HepG2 (cell line): ENCODE measurements at places on chromosomes 5 and 9. TPM values are rescaled to one million over a fixed set of nuclear protein-coding genes. Genes with fewer than 3 reads are reported as not detected.
A peak's percentile ranks its signal among the peaks of the same experiment; 100 is the strongest.

DNA sequence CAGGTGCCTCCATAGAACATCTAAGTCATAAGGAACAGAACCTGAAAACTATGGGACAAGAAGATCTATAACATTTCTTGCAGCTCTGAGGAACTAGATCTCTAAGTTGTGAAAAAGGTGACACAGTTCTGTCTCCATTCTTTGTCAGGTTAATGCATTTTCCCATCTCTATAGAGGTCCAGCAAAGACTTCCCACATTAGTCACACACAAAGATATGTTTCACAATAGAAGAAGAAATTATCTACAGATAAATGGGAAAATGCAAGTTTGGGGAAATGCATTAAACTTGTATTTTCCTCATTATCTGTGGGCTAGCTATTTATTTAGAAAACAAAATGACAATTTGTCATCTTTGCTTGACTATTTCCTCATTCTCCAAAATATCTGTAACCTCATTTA, 458.6 kb upstream of the PAPPA start:
- H3K27me3 ChIP-seq = no peaks in the 10 kb centered on the region
- no peaks in the 10 kb centered on the region for H3K36me3 ChIP-seq
- H3K4me3 ChIP-seq = no peak overlapping the region
- no peak for DNase-seq

Gene SCGB3A2
- not detected in 2 replicates for total RNA-seq

Gene SOX30
- not detected in 2 replicates for total RNA-seq

GRCh38 chr5:2018390-2018724, 135.6 kb upstream of the IRX4 start:
- H3K27me3 ChIP-seq = peaks cover 28% of the 10 kb centered on the region; the same call in 2 of the 3 replicates
- no peaks in the 10 kb centered on the region for H3K36me3 ChIP-seq
- DNase-seq = no peak
- no peak overlapping the region for H3K4me3 ChIP-seq

Gene RARS1
- total RNA-seq = 170 and 234 TPM in 2 replicates

Gene IFNA7
- not detected in 2 replicates for total RNA-seq

DNA sequence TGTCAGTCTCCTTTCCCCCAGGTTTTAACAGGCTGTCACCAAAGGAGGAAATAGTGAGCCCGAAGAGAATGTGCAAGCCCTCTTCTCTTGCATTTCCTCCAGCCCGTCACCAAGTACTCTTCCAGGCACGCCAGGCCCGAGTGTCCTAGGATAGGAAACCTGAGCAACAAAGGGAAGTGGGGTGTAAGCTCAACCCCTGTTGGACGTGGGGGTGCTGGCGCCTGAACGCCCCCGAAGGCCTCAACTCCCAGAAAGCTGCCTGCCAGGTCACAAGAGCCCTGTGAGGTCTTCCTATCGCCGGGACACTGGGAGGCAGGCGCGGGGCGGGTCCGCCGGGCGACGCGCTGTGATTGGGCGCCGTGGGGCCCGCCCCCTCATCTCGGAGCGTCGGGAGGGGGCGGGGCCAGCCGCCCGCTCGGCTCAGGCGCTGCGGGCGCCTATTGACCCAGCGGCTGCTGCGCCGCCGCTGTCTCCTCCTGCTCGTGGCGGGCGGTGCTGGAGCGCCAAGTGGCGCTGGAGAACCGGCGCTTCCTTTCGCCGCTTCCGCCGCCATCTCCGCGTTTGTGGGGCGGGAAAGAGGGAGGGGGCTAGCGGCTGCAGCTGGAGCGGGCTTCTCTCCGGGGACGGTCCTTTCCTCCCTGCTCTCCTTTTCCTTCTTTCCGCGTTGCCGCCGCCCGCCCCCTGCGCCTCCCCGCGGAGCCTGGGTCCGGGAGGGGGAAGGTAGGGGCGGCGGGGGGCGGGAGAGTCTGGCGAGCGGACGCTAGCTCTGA, 572 bp upstream of the MAN2A1 start:
- H3K27me3 ChIP-seq = no peaks in the 10 kb centered on the region
- H3K4me1 ChIP-seq = peaks cover 38% of the 10 kb centered on the region
- peak; percentile 89 for DNase-seq
- no peaks in the 10 kb centered on the region for H3K36me3 ChIP-seq

- no peaks in the 10 kb centered on the region for H3K27me3 ChIP-seq
- no peak overlapping the region for H3K4me3 ChIP-seq
- H3K27ac ChIP-seq = no peak overlapping the region
- H3K36me3 ChIP-seq = no peaks in the 10 kb centered on the region
- DNase-seq = no peak
Measured at GRCh38 chr5:169511708-169512107, 71.9 kb upstream of the SPDL1 start.

DNA sequence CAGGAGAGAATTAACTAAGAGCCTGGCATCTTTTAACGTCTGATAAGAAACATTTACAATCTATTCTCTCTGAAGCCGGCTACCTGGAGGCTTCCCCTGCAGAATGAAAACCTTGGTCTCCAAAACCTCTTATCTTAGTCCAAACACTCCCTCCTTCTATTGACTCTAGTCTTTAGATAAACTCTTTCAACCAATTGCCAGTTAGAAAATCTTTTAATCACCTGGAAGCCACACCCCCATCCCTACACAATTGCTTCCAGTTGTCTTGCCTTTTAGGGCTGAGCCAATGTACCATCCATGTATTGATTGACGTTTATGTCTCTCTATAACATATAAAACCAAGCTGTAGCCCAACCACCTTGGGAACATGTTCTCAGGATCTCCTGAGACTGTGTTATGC, 1343.1 kb upstream of the C9orf72 start:
- no peak overlapping the region for H3K4me3 ChIP-seq
- H3K27ac ChIP-seq = no peak overlapping the region
- no peak for DNase-seq
- H3K36me3 ChIP-seq = no peaks in the 10 kb centered on the region
- H3K27me3 ChIP-seq = no peaks in the 10 kb centered on the region

DNA sequence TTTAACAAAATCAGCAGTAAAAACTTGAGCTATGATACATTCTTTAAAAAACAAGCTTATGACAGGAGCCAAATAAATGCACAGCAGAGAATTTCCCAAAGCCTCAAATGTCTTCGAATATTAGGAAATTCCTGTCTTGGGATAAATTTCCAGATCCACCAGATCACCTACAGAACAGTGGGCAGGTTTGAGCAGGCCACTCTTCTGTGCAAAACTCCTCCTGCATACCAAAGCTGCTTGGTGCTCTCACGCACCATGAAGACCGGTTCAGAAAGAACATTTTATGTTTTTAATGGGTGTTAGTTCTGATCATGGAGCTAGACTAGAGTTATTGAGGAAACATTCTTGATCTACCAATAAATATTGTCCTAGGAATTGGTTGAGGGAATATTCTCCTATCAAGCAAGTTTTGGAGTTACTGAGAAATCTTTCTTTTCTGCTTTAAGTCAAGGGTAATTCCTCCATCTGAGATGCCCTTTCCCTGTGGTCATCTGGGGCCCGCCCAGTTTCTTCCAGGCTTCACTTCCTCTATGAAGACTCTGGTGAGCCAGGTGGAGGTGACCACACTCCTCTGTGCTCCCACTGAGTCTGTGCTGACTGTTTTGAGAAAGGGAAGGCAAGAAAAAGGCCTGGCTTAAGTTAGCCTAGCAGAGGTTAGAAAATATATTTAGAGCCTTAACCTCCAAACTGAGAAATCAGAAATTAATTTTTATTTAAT, 17.9 kb downstream of the TNFSF15 start:
- no peak overlapping the region for H3K27ac ChIP-seq
- H3K4me1 ChIP-seq = no peaks in the 10 kb centered on the region
- no peaks in the 10 kb centered on the region for H3K27me3 ChIP-seq
- no peaks in the 10 kb centered on the region for H3K36me3 ChIP-seq
- DNase-seq = no peak

DNA sequence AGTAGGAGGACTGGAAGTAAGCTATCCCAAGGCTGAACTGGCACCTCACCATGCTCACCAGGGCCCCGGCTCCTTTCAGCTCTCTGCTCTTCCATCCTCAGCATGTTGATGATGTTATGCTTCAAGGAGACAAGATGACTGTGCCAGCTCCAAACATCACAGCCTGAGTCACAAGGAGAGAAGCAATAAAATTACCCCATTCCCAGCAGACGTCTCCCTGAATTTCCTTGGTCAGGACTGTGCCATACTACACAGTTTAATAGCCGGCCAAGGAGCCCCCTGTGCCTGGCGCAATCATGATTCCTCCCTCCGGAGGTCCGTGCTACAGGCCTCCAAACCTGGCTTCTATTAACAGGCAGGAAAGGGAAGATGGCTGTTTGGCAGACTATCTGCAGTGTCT, 51.2 kb upstream of the ROR2 start:
- H3K4me1 ChIP-seq = no peaks in the 10 kb centered on the region
- DNase-seq = no peak
- no peak overlapping the region for H3K27ac ChIP-seq
- H3K36me3 ChIP-seq = no peaks in the 10 kb centered on the region
- H3K4me3 ChIP-seq = no peak overlapping the region
